C1 segment of cervical spinal cord (tissue), 14 donors: ENCODE measurements at places on chromosomes 1 and 21.

- no peak for DNase-seq
These were observed 9.6 kb upstream of the PEAR1 start for GRCh38 chr1:156883919-156884318.

DNA sequence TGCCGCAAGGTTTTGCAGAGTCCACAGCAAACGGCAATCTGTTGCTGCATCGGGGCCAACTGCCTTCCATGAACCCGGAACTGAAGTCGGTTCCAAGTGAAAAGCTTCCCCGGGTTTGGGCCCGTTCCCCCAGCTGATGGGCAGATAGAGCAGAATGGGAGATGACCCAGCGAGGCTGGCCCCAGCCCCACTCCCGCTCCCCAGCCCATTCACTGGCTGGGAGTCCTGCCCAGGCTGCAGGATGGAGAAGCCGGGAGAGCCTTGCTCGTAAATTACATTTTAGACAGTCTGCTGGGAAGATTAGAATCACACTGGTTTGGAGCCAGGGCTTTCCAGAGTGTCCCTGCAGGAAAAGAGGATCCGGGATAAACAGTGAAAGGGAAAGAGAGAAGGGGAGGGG is 31.6 kb upstream of the PAX7 start:
- DNase-seq: no peak

DNA sequence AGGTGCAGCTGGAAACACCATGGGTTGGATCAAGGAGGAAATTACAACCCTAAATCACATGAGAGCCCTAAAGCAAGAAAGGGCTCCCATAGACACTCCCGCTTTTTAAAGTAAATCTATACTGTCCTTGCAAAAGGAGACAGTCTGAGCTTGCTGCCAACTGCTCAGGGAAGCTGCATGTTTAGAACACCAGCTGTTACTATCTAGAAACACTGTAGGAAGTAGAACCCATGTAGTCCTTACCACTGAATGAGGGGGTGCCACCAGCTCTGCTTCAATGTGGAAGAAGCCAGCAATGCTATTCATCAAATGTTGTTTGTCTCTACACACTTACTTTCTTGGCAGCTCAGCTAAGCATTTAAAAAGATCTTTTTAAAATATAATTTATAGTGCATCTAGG is 79.8 kb downstream of the PIGK start:
- no peak for DNase-seq

DNA sequence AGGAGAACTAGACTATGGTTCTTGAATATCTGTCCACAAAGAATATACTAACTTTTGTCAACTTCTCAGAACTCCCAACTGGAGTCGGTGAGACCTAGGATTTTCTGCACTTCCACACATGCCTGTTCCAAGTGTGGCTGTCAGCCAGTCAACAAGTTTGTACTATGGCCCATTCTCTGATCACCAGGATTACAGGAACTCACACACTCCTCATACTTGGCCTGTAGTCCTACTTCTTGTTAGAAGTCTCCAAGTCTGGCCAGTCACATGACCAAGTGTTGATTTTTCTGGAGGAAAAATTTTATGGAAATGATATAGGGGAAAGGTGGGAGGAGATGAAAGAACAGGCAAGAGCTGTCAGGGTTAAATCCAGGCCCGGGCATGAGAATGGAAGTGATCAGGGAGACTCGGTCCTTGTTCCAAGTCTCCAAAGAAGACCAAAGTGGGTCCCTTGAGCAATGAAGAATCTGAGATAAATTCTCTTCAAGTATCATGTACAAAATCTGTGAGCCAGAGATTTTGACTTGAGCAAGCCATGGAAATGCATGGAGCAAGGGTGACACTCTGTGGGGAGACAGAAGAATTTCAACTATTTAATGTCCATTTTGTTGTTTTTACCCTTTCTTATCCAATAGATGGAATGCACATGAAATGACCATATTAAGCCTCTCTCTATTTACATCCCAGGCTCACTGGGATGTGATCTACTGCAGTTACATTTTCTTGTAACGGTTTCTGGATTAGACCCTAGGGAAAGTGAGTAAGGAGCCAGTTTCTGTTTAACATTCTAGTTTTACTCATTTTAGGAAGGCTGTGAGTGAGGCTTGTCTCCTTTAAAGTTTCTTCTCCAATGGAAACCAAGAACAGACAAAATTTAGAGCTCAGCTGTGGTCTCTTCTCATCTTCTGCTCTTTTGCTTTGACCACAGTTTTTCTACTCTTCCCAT is 320.9 kb downstream of the ASTN1 start:
- no peak for DNase-seq

GRCh38 chr1:155009221-155009711 is 6.7 kb downstream of the ZBTB7B start:
- no peak for DNase-seq

- DNase-seq: no peak
These were observed 6.0 kb downstream of the PSMB4 start for GRCh38 chr1:151405187-151405951.

DNA sequence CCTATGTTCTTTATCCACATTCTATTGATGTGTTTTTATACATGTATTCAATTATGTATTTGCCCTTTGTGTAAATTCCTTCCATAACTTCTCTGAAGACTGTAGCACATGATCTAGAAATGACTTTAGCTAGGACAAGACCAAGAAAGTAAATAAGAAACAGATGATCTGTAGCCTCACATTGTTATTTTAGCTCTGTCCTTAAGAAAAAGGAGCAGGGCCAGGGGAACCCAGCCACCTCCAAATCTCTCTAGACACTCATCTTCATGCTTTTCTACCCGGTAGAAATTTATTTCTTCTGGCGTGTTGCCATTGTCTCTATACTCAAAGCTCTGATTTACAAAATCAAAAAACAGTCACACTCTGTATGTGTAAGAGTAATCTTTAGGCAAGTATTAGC is 27.1 kb downstream of the CDC7 start:
- no peak for DNase-seq

GRCh38 chr1:242691610-242691945 is 167.1 kb upstream of the PLD5 start:
- DNase-seq: no peak

DNA sequence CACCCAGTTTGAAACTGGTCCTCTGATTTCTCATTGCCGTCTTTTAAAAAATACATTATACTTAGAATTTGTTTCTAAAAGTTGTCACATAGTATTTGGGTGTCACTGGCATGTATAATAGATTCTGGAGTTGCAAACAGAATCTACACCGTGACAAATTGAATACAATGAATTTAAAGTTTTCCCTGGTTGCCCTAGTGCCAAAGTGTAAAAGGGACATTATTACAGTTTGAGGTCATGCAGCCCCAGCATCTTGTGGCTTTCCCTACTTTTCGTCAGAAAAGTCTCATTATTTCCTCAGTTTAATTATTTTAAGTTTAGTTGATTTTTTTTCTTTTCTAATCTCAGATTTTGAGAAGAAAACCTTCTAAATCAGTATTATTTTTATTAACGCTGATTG is 155.9 kb downstream of the DISP1 start:
- DNase-seq: no peak

GRCh38 chr1:163275222-163275621 is 46.5 kb upstream of the NUF2 start:
- DNase-seq: no peak

GRCh38 chr1:154808909-154809262 is 61.2 kb downstream of the KCNN3 start:
- no peak for DNase-seq

DNA sequence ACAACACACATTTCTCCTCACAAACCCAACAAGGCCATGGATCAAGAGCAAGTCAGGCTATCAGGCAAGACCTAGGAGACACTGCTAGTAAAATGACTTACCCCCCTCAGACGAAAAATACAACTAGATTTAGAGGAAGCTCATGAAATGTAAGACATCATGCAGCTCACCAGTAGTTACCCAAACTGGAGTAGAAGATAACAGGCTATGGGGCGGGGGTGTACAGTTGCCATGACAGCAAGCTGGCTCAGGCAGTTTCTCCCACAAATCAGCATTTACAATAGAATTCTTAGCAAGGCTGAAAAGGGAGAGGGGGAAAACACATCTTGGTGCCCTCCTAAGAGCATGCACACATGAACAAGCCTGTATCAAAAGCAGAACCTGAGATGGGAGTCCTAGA is 13.9 kb downstream of the TPM3 start:
- DNase-seq: no peak

DNA sequence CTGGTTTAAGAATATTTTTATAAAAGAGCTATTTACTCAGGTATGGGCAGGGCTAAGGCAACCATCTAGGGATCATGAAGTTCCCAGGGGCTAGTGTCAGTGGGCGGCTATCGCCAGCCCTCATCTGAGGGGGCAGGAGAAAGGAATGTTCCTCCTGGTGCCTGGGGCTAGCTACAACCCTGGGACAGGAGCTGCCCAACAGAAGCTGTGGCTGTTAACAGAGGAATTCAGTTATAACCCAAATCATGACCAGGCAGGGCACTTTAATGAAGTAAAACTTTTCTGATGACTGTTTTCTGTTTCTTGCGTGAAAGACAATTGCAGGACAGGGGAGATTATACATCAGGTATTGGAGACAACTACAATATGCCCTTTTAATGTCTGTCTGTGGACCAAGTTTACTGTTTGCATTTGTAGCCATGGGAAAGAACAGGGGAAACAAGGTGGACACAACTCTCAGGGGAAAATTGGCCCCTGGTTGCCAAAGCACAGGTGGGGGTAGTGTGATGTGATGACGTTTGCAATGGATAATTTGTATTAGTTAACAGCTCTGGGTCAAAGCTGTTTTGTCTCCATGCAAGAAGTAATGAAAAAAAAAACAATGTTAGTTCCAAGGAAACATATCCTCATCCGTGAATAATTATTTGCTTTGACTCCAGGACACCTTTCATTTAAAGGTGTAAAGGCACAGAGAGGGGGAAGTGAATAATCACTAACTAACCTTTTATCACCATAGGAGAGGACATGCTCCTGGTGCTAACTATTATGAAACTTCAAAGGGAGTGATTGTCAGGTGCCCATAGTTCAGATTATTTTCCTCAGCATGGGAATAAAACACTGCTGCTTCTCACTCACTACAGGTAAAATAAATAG is 105.2 kb downstream of the TSEN15 start:
- no peak for DNase-seq

- no peak for DNase-seq
These were observed 56.1 kb downstream of the HIVEP3 start for GRCh38 chr1:41862384-41863221.

GRCh38 chr21:45224189-45224938 is 63.3 kb downstream of the POFUT2 start:
- DNase-seq: no peak

- DNase-seq: no peak
These were observed 23.0 kb downstream of the TATDN3 start for GRCh38 chr1:212814537-212815334.

GRCh38 chr1:244963231-244963826 is 99.0 kb upstream of the HNRNPU start:
- no peak for DNase-seq

- no peak for DNase-seq
These were observed 5.8 kb upstream of the EPS8L3 start for GRCh38 chr1:109769330-109770078.

GRCh38 chr1:231674575-231674974 is 48.0 kb downstream of the DISC1 start:
- no peak for DNase-seq

GRCh38 chr1:164805399-164805798 is 246.4 kb downstream of the PBX1 start:
- no peak for DNase-seq

- no peak for DNase-seq
These were observed 16.4 kb downstream of the REG4 start for GRCh38 chr1:119794876-119795240.

- DNase-seq: no peak
These were observed 95.5 kb upstream of the TARDBP start for GRCh38 chr1:10916991-10917390.

- DNase-seq: no peak
These were observed 22.1 kb upstream of the EFNA1 start for GRCh38 chr1:155105604-155106011.

DNA sequence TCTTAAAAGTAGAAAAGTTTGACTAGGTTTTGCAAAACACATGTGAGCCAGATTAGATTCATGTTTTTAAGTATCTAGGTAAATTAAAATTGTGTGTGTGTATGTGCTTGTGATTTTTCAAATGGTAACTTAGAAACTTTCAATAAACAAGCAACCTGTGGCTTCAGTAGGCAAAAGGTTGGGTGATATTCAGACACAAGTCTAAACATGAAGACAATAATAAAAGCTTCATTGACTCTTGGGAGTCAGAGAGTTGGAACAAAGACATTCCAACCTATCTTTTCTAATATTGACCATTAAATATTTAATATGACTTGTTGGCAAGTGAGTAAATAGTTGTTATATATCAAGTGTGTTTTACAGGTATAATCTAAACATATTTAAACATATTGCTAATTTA is 1049.6 kb upstream of the ADGRL4 start:
- no peak for DNase-seq

DNA sequence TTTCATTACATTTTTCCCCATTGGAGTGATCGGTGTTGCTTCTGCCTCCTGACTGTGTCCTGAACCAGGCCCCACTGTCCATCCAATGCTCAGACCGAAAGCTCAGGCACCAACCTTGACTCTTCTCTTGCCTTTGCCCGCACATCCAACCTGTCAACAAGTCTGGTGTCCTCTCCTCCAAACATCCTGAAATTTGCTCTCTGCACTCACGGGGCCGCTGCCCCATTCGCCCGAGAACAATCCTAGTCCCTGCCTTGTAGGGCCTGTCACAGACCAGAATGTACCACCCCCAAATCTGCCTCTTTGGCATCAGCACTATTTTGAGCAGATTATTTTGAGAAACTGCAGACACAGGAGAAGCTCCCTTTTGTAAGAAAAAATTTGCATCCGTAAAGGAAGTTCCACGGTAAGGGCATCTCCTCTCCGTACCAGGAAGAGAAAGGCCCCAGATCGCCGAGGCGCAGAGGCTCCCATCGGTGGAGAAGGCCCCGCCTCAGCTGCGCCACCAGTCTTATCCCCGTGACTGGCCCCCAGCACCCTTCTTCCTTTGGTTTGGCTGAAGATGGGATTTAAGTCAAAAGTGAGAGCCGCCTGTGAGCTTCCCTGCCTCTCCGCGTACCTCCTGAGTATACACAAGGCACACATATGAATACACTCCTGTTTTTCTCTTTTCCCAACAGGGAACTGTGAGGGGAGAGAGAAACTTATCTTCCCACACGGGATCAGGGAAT is 7.1 kb downstream of the MORN1 start:
- no peak for DNase-seq
